Activated CD4-positive, CD25-positive, alpha-beta regulatory T cell (primary cell): ENCODE measurements at places on chromosomes 7 and 10.

DNA sequence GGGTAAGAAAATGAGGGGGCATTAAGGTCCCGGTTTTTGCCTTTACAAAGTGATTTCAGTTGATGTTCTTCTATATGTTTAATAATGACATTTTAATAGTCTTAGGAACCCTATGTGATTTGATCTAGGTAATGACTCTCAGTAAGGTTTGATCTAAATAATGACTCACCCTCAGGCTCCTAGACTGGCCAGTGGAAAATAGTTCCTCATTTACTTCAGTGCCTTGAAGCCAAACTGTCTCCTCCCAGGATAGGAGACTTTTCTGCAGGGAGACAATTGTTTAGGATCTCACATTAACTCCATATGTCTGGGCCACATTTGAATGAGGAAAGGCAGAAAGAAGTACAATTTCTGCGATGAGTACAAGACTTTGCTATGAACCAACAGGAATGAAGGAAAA, 1331.9 kb downstream of the XPNPEP1 start:
- no peak for DNase-seq

- DNase-seq = no peak
These were observed 34.2 kb downstream of the ELMO1 start for GRCh38 chr7:37414352-37414983.

DNA sequence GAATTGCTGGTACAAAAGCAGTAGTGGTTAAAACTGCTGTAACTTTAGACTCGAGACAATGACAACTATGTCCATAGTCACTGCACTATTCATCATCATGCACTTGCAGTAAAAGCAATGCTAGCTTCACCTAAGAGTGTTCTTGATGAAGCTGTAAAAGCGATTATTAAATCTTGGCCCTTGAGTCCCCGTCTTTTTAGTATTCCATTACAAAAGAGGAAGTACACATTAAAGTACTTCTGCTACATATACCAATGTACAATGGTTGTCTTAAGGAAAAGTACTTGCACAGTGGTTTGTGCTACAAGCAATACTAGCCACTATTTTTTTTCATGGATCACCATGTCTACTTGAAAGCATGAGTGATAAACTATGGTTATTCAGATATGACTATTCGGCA, 78.3 kb downstream of the ATAD1 start:
- no peak for DNase-seq

GRCh38 chr10:71276873-71277272, 42.2 kb upstream of the SLC29A3 start:
- DNase-seq = no peak

DNA sequence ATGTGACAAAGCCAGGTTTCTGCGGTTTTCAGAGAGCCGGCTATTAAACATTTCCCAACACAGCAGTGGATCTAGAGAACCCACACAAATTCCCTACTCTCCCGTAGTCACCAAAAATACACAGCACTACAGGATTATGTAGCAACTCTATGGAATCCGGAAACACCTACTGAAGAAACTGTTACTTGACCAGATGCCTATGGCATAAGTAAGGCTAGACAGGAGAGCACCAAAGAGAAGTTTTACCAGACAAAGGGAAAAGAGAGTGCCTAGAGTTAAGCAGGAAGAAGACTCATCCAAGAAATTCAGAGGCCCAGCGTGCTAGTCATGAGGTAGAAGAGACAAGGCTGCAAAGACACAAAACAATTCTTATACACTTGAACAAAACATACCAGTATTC, 321.1 kb downstream of the PARD3 start:
- DNase-seq = no peak

GRCh38 chr7:119007236-119007635, 782.7 kb downstream of the ANKRD7 start:
- no peak for DNase-seq

GRCh38 chr7:139959718-139960117, 103.0 kb downstream of the PARP12 start:
- no peak for DNase-seq

GRCh38 chr7:16961641-16962040, 79.9 kb upstream of the AGR3 start:
- no peak for DNase-seq

DNA sequence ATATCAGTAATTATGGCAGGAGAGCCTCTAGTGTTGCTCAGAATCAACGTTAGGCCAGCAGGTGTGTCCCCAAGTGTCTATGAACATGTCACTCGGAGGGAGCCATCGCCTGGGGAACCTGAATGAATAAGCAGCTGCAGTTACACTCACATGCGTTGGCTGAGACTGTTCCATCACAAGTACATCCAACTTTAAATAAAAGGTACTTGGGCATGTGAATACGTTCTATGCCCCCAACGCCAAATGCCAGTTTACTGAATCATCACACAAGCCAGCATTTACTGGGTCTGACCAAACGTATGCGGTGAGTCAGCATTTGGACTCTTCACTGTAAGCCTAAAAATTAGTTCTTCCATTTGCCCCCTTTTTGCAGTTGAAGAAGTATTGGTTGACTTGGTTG, 207.6 kb upstream of the PLXNA4 start:
- no peak for DNase-seq

DNA sequence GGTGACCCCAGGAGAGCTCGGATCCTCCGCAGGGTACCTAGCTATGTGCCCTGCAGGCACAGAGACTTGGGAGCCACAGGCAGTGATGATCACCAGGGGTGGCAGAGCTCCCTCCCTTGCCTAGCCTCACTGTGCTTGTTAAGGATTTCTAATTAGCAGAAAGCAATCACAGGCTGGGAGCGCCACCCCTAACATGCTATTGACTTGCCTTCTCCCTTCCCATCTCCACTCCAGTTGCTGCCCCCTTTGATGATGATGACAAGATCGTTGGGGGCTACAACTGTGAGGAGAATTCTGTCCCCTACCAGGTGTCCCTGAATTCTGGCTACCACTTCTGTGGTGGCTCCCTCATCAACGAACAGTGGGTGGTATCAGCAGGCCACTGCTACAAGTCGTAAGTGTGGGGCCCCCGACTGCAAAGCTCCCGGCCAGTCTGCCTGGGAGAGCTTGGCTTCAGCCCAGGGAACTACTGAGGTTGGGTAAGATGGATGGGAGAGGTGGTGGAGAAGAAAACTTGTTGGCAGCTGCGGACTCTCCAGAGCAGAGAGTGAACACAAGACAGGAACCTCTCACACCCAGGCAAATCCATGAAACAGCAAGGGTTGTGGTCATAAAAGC, 1.2 kb downstream of the PRSS1 start:
- no peak for DNase-seq

DNA sequence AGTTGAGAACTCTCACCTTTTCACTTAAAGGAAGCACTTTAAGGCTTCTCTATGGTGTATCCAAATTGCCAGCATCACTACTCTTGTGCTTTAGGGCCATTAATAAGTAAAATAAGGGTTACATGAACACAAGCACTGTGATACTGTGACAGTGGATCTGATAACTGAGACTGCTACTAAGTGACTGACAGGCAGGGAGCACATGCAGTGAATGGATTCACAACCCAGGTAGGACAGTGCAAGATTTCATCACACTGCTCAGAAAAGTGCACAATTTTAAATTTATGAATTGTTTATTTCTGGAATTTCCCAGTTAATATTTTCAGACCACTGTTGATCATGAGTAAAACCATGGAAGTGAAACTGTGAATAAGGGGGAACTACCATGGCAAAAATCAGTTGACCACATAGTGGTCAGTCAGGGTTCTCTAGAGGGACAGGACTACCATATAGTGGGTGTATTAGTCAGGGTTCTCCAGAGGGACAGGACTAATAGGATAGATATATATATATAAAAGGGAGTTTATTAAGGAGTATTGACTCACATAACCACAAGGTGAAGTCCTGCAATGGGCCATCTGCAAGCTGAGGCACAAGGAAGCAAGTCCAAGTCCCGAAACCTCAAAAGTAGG, 20.9 kb upstream of the CYP51A1 start:
- no peak for DNase-seq

- no peak for DNase-seq
These were observed 570.2 kb downstream of the PHTF2 start for GRCh38 chr7:78368771-78369170.

- no peak for DNase-seq
These were observed 198.0 kb downstream of the CSTF2T start for GRCh38 chr10:51501396-51501795.

- no peak for DNase-seq
These were observed 4.0 kb upstream of the LEP start for GRCh38 chr7:128236924-128237586.

- DNase-seq = no peak
These were observed 3.0 kb upstream of the PANK1 start for GRCh38 chr10:89648074-89648473.

DNA sequence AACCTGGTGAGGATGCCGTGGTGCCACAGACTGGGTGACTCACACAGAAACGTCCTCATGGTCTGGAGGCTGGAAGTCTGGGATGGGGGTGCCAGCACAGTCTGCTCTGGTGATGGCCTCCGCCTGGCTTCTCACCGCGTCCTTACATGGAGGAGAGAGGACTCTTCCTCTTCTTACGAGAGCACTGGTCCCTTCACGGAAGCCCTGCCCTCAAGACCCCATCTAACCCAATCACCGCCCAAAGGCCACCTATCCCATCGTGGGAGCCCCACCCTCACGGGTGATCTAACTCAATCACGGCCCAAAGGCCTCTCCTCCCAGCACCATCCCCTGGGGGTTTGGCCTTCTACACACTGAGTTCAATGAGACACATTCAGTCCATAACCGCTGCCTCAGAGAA, 137.7 kb downstream of the PTPRN2 start:
- no peak for DNase-seq
